Stimulated activated CD4-positive, alpha-beta T cell treated with anti-CD3 and anti-CD28 coated beads, Interleukin-4, amount 100 ng/mL, for 48 hours (primary cell): ENCODE measurements at places on chromosomes 4 and X.

DNA sequence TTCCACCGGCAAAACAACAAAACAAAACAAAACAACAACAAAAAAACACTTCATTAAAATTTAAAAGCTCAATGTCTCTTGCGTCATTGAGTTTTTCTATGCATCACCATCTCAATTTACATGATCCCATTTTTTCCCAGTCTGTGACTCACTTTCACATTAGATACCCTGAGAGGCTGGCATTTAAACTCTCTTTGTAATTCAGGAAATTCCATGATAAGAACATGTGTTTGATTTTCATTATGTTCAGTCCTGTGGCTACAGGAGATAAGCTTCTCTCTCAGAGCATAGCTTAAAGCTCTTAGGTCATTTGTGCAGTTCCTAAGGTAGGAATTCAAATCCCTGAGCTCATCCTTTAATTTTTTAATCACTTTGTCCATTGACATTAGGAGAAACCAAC lies 104.6 kb downstream of the NBDY start:
- DNase-seq: no peak

GRCh38 chr4:39516407-39516966 lies 10.8 kb downstream of the UGDH start:
- DNase-seq: no peak

- DNase-seq: no peak
Observed at GRCh38 chrX:46782034-46782433, 23.1 kb upstream of the SLC9A7 start.

GRCh38 chrX:53440621-53441517 lies 6.7 kb upstream of the HSD17B10 start:
- DNase-seq: no peak

DNA sequence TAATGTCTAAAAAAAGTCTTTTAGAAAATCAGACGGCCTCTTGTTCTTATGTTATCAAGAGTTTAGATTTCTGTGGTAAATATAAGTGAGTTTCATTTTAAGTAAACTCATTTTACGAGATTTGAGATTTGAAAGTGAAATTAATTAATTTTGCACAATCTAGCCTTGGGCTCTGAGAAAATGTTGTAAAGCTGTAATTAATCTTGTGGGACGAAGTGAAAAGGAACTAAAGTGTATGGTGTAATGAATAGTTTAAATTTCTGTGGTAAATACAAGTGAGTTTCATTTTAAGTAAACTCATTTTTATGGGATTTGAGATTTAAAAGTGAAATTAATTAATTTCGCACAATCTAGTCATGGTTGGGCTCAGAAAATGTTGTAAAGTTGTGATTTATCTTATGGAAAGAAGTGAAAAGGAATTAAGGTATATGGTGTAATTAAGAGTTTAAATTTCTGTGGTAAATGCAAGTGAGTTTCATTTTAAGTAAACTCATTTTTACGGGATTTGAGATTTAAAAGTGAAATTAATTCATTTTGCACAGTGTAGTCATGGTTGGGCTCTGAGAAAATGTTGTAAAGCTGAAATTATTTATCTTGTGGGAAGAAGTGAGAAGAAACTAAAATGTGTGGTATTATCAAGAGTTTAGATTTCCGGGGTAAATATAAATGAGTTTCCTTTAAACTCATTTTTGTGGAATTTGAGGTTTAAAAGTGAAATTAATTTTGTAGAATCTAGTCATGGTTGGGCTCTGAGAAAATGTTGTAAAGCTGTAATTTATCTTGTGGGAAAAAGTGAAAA lies 1.6 kb downstream of the SCML1 start:
- no peak for DNase-seq

DNA sequence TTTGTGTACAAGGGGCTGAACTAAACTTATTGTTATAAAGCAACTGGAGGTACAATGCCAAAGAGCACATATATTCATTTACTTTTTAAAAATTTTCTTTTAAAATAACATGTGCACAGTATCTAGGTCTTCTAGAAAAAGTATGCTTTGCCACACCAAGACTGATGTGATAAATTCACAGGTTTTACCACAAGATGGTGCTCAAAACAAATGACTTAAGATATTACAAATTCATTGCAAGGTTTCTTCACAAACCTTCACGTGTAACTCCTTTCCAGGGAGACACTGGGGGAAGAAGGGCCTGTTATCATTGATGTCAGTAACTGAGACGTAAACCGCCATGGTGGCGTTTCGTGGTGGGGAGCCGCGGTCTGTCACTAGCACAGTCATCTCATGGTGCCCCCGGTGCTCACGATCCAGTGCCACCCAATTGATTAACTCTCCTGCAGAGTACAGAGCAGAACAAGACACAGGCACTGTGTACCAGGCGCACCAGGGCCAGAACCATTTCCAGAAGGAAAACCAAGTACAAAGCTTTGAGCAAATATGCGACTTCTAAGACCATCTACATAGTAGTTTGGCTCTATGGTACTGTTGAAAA lies 162.2 kb downstream of the DCHS2 start:
- DNase-seq: no peak

- no peak for DNase-seq
Observed at GRCh38 chr4:52877694-52878093, 15.6 kb downstream of the RASL11B start.

- DNase-seq: no peak
Observed at GRCh38 chr4:40507977-40508376, 121.7 kb downstream of the RBM47 start.

- no peak for DNase-seq
Observed at GRCh38 chr4:165222651-165222994, 15.3 kb downstream of the KLHL2 start.

- DNase-seq: no peak
Observed at GRCh38 chr4:151887031-151887815, 126.4 kb upstream of the GATB start.

DNA sequence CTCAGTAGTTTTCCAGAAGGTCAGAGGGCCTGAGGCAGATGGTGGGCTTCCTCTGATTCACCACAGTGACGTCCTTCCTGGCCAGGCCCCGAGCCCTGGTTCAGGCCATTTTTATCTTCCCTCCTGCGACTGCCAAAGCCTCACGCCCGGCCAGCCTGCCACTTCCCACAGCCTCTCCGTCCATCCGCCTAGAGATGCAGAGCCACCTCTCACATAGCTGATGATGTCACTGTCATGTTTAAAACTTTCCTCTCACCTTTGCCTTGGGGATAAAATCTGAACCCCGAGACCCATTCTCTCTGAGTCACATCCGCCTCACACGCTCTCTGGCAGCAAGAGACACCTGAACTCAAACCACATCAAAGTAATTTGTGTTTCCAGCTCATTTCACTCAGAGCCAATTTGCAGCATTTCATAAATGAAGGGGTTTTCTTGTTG lies 175.3 kb downstream of the QDPR start:
- peak; percentile 63 for DNase-seq

- DNase-seq: no peak
Observed at GRCh38 chr4:181877329-181877848, 365.8 kb upstream of the TENM3 start.

DNA sequence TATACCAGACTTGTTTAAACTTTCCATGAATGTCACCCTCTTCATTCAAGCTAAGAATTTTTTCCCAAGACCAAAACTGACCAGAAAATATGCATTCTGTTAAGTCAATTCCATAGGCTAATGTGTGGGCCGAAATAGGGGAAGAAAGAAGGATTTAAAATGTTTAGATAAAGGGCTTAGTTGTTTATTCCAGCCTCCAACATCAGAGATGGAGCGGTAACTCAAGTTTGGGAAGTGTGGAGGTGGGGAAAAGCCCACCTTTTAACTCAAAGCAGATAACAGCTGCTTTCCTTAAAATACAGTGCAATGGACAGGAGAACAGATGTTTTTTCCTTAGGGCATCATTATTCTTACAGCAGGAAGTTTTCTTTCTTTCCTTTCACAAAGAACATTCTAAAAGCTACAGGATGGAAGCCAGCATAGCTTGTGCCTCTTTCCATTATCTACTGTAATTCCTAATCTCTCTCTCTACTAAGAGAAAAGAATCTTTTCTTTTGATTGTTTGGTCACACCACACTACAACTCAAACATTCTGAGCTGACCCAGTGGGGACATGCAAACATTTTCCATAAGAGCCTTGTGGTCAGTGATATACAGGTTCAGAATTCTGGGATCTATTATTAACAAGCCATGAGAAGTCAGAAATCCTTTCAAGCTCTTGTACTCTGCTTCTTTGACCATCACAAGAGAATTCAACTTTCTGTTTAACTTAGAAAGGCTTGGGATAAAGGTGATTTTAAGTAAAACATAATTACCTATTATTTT lies 101.6 kb downstream of the PDE5A start:
- no peak for DNase-seq

- DNase-seq: no peak
Observed at GRCh38 chr4:48896845-48897244, 9.7 kb downstream of the OCIAD2 start.

DNA sequence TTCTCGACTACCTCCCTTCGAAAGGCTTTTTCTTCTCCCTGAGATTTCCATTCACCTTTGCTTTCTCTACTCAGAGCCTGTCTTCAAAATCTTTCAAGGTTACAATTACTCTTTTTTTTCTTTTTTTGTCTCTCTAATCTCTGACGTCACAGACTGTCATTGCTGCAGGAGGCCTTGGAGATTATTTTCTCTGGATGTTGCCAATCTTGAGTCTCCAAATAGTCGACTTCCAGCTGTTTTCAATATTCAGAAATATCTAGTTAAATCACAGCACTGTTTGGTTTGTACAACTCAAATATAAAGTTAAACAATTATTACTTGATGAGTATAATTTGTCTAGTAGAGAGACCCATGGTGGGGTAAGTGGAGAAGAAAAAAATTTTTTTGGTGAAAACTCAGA lies 359.0 kb upstream of the BOD1L1 start:
- no peak for DNase-seq

DNA sequence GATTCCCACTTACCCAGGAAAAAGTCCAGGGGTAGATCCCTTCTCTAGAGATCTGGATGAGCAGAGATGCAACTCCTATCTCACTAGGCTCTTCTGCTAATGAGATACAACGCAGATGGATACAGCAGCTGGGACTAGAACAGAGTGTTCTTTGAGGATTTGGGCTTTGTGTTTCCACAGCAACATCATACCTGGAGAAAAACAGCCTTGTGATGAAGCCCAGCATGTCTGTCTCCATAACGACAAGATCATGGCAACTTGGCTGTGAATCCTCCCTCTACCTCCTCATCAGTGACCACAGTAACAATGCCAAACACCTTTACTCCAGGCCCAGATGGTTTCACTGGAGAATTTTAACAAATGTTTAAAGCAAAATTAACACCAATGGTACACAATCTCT lies 80.1 kb downstream of the RCHY1 start:
- no peak for DNase-seq

GRCh38 chr4:113316879-113317278 lies 267.4 kb downstream of the ANK2 start:
- DNase-seq: no peak

- no peak for DNase-seq
Observed at GRCh38 chrX:112164420-112164819, 81.8 kb upstream of the TRPC5 start.

DNA sequence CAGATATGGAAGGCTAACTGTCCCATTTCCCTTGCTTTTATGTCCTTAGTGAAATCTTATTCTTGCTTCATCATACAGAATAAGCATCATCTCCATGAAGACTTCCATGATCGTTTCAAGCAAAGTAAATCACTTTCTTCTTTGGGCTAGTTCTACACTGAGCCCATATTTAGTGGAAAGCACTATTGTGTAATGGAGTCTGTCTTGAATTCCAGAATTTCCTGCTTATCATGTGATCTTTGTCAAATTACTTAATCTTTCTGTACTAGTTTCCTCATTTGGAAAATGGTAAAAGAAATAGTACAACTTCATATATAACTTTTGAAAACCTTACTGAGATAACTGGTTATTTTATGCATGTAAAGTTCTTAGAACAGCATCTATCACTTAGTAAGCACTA lies 7.6 kb downstream of the ANAPC10 start:
- DNase-seq: no peak

- DNase-seq: no peak
Observed at GRCh38 chr4:16140879-16141249, 57.0 kb upstream of the PROM1 start.

- DNase-seq: peak; percentile 17
Observed at GRCh38 chr4:20251796-20252655, at the start of gene SLIT2. SLIT2 (plus strand) TSS chr4:20251905; CDS start chr4:20253816, 1,911 bp downstream.

GRCh38 chrX:124518885-124519284 lies 172.5 kb downstream of the SH2D1A start:
- DNase-seq: no peak

DNA sequence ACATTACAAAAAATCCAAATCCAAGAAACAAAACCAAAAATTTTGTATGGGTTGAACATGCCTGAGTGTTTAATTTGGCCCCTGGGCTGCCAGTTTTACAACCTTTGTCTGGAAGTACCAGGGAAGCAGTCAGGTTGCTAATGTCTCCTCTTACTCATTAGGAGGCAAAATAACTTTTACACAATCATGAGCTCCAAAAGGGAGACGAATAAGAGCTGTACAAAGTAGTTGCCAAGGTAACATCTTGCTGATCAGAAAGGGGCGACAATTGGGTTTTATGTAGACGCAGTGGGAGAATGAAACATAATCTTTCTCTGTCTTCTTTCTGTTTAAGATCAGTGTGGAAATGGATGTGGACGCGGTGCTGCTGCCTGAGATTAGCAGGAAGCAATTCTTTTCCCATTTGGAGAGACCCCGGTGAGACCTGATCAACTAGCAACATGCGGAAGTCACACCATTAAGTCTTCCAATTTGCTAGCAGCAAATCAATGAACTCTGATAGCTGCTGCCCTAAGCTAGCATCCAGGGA lies 90.7 kb upstream of the IGFBP7 start:
- no peak for DNase-seq

GRCh38 chrX:107674480-107675364 lies 46.4 kb downstream of the PRPS1 start:
- no peak for DNase-seq

- DNase-seq: no peak
Observed at GRCh38 chrX:46754036-46754435, 4.9 kb downstream of the SLC9A7 start.

GRCh38 chrX:24099394-24099793 lies 44.6 kb downstream of the EIF2S3 start:
- DNase-seq: no peak

DNA sequence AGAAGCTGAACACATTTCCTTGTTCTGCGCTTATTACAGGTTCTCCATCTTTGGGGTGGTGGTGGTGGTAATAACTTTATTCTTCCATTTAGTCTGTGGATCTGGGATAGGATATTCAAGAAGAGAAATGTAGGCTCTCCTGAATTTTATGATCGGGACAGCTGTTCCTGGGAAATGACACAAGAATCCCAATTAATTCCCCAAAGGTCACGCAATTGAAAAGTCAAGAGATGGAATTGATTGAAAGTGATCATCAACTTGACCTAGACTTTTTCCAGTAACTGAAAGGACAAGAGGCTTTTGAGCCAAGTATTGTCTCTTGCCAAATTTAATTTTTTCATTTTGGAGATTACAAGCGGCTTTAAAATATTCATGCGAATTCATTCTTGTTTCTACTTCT lies 98.7 kb upstream of the CBLL2 start:
- no peak for DNase-seq

DNA sequence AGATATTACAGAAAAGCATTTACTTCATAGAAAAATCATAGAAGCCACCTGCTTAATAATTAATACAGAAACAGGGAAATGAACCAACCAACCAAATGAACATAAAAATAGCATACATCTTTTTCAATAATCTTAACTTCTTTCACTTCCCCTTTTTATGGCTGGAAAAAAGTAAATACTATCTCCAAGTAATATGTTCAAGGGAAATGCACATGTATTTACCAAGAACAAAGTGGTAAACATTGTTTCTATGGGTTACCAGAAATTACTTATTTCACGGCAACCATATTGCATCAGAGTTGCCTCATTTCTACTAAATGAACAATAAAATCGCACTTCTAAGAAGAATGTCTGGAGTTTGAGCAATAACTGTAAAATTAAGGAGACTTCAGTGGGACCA lies 321.3 kb downstream of the TMA16 start:
- no peak for DNase-seq
